ENCODE measurements at places on chromosomes 5 and 9.

DNA sequence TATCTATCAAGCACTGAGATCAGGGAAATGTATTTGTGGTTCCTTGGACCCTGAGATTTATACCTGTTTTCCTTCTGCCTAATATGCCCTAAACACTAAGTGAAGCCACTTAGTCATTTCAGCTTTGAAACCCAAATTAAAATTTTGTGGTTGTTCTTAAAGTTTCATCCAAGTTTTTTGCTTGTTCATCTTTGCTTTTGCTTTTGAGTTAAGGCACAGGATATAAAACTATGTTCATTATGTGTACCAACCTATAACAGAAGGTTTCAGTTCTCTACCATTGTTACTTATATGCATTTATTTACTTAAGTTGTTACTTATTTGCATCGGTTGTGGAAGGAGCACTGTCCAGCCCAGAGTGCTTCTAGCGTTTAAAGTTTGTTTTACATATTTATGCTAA is 382.3 kb downstream of the PTPRD start:
- DNase-seq: no peak

DNA sequence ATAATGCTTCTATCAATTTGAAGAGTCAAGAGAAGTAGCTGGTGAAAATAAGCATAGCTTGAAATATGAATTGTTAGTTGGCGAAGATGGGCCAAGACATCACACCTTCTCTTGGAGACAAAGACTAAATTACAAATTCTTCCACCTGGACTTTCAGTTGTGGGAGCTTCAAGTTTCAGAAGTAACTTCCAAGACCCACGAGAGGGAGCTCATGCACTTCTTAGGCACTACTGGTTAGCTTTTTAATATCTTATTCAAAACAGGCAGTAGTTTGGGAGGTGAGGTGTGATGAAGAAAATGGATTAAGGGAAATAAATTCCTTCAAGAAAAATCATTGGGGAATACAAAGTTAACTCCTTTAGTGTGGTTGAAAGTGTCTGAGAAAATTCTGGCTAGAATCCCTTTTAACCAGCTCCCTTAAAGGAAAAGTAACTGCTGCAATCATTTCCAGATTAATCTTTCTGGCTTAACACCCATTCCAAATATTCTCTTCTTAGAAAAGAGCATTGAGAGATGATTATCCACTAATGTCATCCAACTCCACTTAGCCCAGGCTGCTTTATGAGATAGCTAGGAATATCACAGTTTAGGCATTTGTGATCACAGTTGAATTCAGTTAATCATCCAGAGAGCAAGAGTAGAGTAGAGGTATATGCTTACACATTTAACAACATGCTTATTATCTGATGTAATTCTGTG is 139.5 kb upstream of the DMRTA1 start:
- no peak for DNase-seq

- no peak for DNase-seq
Measured at GRCh38 chr9:72753266-72753893, 199.5 kb downstream of the ALDH1A1 start.

GRCh38 chr5:180433032-180433422 is 61.2 kb upstream of the CNOT6 start:
- no peak for DNase-seq

DNA sequence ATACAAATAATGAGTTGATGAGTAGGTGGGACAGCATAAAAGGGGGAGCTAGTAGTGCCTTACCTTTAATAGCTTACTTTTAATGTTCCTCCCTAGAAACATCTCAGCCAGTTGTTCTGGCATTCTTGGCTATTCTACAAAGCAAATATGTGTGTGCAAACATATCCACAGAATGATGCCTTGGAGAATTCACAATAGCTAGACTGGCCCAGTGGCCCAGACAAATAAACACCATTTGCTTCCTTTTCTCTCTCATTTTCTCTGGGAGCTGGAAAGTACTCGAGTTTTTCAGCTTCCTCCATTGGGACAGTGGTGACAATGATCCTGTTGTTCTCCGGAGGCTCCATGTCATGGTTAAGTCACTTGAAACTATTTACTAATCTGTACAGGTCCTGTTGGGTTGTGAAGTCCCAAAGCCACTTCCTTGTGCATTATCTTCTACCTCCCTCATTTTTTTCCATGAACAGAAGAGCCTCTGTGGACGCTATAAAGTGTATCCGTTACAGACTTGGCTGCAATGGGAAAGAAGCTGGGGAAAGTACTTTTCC is 122.9 kb downstream of the DMAC1 start:
- no peak for DNase-seq

DNA sequence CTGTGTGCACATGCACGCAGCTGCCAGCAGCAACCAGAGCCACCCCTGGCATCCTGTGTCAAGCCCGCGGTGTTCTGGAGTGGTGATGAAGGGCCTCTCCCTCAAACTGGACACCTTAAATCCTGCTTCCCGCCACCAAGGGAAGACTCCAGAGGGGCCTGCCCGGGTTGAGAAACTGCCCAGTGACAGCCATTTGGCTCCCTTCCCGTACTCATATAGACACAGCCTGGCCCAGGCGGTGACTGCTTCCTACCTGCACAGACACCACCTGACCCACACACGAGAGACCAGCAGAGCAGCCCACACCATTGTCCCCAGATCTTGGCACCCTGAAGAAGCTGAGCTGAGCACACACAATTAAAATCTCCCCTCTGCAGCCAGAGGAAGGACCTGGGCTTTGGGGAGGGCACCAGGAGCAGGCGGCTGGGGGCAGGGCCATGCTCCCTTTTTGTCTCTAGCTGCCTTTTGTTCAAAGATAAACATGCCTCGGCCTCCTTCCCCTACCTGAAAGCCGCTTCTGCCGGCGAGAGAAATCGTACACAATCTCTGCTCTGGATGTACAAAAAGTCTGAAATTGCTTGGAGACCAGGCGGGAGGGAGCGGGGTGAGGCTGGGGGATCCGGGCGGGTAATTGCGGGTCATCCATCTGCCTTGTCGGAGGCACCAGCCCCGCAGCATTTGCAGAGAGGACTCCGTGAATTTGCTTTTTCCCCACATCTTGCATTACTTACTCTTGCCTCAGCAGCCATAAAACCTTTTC is 78.4 kb downstream of the TSPAN17 start:
- DNase-seq: no peak

DNA sequence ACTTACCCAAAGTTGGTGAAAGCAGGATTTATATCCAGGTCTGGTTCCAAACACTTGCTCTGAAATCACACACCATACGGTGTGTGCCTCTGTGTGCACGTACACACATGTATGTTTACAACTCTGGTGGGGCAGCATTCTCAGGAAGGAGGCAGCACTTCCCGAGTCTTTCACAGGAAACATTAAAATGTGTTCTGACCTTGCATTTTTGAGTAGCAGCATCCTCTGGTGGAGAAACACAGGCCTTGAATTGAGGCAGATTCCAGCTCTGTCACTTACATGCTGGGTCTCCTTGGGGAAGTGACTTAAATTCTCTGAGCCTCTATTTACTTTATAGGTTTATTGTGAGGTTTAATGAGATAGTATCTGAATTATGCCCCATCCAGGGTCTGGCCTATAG is 126.4 kb downstream of the RGS3 start:
- DNase-seq: no peak

DNA sequence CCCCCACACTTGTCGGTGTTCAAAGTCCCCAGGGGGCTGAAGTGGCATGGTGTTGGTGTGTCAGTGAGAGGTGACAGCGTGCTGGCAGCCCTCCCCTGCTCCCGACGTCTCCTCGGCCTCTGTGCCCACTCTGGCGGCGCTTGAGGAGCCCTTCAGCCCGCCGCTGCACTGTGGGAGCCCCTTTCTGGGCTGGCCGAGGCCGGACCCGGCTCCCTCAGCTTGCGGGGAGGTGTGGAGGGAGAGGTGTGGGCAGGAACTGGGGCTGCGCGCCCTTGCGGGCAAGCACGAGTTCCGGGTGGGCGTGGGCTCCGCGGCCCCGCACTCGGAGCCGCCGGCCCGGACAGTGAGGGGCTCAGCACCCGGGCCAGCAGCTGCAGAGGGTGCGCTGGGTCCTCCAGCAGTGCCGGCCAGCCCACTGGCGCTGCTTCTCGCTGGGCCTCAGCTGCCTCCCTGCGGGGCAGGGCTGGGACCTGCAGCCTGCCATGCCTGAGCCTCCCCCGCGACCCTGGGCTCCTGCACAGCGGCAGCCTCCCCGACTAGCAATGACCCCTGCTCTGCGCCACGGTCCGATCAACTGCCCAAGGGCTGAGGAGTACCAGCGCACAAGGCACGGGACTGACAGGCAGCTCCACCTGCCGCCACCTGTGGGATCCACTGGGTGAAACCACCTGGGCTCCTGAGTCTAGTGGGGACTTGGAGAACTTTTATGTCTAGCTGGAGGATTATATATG is 224.1 kb upstream of the RIOK2 start:
- DNase-seq: no peak

DNA sequence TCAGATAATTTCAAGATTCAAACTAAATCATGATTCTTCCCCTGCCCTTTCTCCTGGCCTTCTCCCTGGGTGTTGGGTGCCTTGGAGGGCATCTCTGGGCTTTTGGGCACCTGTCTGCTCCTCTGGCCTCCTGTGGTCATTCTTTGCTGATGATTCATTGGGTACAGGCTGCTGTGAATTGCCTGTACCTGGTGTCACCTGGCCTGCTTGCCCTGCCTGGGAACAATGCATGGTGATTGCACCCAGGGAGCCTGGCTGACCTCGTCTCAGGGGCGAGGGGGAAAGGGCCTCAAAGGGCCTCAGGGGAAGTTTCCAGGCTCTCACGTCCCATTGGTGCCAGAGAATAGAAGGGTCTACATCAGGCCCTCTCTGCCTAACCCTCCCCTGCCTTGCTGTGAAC is 20.1 kb upstream of the CKMT2 start:
- DNase-seq: no peak

- no peak for DNase-seq
Measured at GRCh38 chr9:94576131-94576530, 17.5 kb downstream of the FBP2 start.

GRCh38 chr9:76114144-76114543 is 223.7 kb downstream of the PCSK5 start:
- DNase-seq: no peak

DNA sequence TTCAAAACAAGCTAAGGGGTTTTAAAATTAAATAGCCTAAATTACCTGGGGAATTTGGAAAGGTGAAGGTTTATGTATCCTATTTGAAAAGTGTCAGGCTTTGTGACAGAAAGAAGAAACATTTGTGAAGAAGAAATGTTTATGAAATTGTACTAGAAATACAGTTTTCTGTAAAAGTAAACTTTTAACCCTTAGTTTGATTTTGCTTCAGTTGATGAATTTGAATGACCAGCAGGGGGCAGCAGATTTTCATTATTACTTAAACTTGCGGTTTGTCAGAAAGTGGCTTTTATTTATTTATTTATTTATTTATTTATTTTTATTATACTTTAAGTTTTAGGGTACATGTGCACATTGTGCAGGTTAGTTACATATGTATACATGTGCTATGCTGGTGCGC is 58.1 kb downstream of the NNT start:
- DNase-seq: no peak

GRCh38 chr9:133430244-133430643 is 8.1 kb downstream of the ADAMTS13 start:
- no peak for DNase-seq

GRCh38 chr9:84067821-84068220 is 87.2 kb downstream of the RMI1 start:
- no peak for DNase-seq

DNA sequence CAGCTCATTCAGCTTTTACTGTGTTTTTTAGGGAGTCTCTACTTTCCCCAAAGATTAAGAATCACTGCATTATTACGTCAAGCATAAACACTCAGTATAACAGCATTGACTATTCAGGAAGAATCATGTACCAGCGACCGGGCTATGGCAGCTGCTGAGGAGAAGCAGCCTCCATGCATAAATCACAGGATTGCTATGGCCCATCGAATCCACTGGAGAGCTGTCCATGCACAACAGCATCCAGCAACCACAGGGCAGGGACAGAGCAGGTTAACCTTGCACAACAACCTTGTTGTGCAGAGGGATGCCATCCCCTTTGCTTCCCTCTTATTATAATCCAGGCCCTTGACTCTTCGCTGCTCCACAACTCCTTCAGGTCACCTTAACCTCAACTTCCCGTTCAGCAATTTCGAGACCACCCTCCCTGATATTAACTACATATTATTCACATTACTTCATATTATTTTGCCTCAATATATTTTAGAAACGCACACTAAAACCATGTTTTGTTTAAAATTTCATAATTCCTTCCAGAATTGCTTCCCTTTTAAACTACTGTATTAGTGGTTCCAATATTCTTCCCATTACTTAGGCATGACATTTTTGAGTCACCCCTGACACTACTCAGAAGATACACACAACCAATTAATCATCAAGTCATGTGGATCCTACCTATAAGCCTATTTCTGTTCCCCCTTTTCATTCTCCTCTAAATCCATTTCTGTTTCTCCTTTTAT is 991 bp downstream of the IARS1 start:
- DNase-seq: no peak

- no peak for DNase-seq
Measured at GRCh38 chr5:108747774-108748400, at the start of gene FER. Gene FER, plus strand, starts transcription at chr5:108747897. Its CDS starts 50,286 bp downstream, at chr5:108798183.

DNA sequence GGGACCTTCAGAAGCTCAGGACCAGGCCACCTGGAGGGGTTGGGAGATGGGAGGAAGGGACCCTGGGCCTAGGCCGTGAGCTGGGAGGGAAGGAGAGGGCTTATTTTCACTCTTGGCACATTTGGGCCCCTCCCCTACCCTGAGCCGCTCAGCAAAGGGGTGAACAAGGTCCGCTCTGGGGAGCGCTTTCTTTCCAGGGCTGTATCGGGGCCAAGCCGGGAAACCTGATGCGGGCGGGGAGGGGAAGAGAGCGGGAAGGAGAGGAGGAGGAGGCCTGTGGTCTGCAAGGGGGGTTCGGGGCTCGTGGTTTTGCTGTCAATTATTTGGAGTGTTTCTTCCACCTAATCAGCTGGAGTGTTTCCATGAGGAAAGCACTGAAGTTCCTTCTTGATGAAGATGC is 62.7 kb upstream of the RXRA start:
- DNase-seq: no peak

- DNase-seq: no peak
Measured at GRCh38 chr9:113807173-113808061, 68.7 kb upstream of the ZNF618 start.

DNA sequence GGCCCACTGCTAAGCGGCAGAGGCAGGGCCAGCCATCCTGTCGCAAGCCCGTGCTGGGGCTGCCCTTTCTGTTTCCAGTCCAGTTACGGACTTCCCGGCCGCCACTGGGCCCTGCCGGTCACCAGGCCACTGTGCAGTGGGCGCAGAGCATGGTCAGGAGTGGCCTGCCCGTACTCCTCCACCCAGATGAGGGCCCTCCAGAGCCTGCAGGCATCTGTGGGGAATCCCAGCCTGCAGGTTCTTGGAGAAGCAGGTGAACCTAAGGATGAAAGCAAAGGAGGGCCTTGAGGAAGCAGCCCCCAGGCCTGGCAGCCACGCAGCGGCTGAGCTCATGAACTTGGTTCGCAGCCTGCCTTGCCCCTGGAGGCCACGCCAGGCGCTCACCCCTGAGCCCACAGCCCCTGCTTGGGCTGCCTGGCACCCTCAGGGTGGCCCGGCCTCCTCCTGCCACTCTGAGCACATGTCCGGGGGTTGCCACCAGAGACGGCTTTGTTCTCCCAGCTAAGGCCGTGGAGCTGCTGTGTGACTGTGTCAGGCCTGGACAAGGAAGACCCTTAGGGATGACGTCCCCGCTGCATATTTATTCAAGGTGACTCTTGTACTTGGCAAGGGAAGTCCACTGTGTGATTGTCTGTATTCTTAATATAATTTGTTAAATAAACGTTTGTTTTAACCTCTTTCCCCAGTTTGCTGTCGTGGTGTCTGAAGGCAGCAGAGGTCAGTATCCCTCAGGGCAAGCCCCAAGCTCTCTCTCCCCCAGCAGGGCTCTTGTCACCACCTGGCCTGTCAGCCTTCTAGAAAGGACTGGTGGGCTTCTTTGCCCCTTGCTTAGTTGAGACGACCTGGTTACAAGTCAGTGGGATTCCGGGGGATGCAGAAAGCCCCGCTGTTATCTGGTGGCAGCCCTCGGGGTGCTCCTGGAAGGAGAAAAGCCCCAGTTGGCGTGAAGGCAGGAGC is 107.1 kb upstream of the LMX1B start:
- no peak for DNase-seq

All from hypothalamus (tissue), 51 donors.